ENCODE measurements at places on chromosomes 11 and 22.

DNA sequence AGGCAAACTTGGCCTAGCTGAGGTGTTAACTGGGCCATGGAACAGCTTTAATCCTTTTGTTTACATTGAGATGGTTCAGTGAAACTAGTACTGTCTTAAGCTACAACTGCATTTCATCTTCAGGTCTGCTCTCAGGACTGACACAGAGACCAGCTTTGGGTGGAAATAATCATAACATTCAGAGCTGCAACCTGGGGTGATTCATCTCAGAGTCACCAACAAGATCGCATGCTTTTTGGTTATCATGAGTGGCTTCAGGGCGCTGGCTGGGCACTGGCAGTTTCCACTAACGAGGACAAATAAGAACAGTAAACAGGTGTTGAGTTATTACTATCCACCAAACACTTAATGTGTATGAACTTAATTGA, 60.9 kb upstream of the PAX6 start:
- DNase-seq, result no peak

DNA sequence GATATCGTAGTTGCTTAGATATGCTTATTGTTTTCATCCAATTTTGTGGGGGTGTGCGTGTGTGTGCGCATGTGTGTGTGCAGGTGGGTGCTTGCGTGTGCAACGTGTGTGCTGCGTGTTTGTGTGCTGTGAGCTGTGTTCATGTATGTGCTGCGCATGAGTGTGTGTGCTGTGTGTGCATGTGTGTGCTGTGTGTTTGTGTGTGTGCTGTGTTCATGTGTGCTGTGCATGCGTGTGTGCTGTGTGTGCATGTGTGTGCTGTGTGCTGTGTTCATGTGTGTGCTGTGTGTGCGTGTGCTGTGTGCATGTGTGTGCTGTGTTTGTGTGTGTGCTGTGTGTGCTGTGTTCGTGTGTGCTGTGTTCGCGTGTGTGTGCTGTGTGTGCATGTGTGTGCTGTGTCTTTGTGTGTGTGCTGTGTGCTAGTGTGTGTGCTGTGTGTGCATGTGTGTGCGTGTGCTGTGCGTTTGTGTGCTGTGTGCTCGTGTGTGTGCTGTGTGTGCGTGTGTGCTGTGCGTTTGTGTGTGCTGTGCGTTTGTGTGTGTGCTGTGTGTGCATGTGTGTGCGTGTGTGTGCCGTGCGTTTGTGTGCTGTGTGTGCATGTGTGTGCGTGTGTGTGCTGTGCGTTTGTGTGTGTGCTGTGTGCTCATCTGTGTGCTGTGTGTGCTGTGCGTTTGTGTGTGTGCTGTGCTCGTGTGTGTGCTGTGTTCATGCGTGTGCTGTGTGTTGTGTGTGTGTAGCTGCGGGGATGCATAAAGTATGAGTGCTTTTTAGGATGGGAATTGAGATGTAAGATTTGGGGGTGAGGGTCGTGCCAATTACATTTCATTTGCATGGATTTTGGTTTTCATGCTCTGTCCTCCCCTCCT, 7.6 kb downstream of the IGF2 start:
- no peak for DNase-seq

- DNase-seq, result no peak
Observed at GRCh38 chr22:50299785-50300619, 7.4 kb downstream of the PLXNB2 start.

DNA sequence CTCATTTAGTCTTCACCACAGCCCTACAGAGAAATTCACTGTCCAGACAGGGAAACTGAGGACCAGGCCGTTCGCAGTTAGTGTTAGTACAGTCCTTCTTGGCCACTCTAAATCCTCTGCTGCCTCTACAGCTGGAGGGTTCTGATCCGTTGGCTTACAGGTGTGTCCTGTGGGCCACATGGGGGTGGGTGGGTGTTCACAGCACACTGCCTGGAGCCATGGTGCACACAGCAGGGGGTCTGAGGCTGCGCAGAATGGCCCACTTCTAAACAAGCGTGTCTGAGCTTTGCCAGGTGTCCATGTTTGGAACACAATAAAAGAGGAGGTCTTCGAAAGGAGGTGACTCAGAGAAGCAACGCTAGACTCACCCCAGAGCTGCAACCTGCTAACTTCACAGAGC, 249.0 kb downstream of the ST3GAL4 start:
- no peak for DNase-seq

GRCh38 chr11:119676461-119677020, 52.5 kb downstream of the NECTIN1 start:
- no peak for DNase-seq

GRCh38 chr11:46361283-46362155, 14.3 kb downstream of the DGKZ start:
- no peak for DNase-seq

DNA sequence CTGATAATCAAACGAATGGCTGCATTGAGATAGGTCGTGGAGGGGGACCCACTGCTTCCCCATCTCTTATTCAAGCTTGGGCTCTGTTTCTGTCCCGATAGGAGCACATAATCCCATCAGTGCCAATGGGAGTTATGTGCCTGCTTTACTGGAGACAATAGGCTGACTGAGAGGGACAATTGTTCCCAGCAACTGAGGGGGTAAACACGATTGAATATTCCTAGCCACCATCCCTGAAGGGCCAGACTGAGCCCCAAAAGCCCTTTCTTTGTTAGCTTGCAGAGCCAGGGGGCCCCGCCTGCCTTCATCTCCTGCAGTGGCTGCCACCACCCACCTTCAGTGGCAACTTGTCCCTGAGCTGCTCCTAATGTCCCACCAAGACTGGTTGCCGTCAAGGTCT, 172.8 kb upstream of the NAV2 start:
- DNase-seq, result no peak

GRCh38 chr11:104333977-104334376, 170.0 kb upstream of the PDGFD start:
- DNase-seq, result no peak
